Activated naive CD4-positive, alpha-beta T cell (primary cell): ENCODE measurements at places on chromosomes 5 and 9.

GRCh38 chr5:57698802-57699201 lies 216.2 kb upstream of the ACTBL2 start:
- no peak for DNase-seq

- DNase-seq, result no peak
These were observed 195.9 kb downstream of the ARHGAP26 start for GRCh38 chr5:142966121-142966420.

DNA sequence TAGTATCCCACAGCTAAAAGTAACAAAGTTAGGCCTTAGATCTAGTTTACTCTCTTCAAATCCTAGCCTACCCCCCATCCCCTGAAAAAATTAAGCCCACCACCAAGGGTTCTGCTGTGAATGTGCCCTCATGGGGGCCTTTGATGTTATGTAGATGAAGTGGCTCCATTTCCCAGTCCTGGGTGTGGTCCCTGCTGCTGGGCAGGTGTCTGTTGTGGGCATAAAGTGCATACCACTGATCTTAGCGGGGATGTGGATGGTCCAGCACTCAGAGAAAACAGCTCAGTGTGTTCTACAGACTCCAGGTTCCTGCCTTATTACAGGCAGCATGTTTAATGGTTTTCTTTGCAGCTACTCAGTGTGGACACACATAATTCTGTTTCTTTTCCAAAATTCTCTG lies 1.9 kb downstream of the PCBD2 start:
- DNase-seq, result no peak

GRCh38 chr5:139954462-139954861 lies 88.6 kb downstream of the NRG2 start:
- no peak for DNase-seq
